ENCODE measurements at places on chromosomes 16 and 17.
A peak's percentile ranks its signal among the peaks of the same experiment; 100 is the strongest.

- DNase-seq, result no peak
Measured at GRCh38 chr16:58409316-58409973, 17.2 kb downstream of the GINS3 start.

DNA sequence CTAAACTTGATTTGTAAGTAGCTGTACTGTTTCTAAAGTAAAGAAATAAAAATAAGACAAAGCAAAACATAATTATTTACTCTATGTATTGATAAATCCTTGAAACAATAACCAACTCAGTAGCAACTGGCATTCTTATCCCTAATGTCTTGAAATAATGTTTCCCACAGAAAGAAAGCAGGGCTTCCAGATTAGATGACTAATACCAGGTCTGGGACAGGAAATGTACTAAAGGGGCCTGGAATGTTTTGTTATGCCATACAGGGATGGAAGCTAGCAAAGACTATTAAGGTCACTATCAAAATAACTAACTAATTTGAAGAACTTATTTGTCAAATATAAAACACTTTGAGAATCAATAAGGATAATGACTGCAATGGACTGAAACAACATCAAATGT lies 82.1 kb downstream of the CFDP1 start:
- DNase-seq, result no peak

DNA sequence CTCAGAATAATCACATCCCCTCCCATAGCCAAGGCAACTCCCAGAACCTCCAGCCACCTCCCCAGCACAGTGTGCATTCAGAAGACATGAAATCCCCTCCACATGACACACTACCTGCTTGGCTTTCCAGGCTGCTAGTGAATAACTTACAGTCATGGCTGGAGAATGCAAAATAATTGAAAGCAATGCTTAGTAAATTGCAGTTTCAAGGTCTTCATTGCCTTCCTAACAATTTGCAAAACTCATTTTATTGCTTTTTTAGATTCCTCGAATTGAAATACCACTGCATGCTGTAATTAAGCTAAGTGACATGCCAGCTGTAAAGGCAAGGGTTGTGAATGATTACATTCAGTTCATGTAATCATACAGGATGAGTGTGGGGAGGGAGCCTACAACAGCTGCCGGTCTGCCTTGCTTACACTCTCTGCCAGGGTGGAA lies 29.0 kb upstream of the HOXB13 start:
- no peak for DNase-seq

DNA sequence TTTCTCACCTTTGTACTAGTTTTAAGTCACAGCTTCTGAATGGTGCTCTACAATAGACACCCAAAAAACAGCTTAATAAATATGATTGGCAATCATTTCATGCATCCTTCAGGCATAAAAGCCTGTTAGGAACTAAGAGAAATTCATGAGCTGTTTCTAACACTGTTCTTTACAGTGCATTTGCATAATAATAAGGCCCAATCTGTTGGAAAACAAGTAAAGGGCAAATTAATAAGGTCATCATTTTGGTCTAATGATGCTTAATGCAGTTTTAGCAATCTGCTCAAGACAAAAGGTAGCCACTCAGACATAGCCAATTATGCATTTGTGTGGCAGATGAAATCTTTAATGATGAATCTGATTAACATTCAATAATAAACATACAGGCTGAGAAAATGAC lies 55.5 kb upstream of the NACA2 start:
- no peak for DNase-seq

- DNase-seq, result no peak
Measured at GRCh38 chr16:56710181-56710737, 19.7 kb upstream of the NUP93 start.

GRCh38 chr16:84475643-84476240 lies 28.7 kb downstream of the MEAK7 start:
- no peak for DNase-seq

- no peak for DNase-seq
Measured at GRCh38 chr16:1006781-1007180, 25.2 kb downstream of the SOX8 start.

DNA sequence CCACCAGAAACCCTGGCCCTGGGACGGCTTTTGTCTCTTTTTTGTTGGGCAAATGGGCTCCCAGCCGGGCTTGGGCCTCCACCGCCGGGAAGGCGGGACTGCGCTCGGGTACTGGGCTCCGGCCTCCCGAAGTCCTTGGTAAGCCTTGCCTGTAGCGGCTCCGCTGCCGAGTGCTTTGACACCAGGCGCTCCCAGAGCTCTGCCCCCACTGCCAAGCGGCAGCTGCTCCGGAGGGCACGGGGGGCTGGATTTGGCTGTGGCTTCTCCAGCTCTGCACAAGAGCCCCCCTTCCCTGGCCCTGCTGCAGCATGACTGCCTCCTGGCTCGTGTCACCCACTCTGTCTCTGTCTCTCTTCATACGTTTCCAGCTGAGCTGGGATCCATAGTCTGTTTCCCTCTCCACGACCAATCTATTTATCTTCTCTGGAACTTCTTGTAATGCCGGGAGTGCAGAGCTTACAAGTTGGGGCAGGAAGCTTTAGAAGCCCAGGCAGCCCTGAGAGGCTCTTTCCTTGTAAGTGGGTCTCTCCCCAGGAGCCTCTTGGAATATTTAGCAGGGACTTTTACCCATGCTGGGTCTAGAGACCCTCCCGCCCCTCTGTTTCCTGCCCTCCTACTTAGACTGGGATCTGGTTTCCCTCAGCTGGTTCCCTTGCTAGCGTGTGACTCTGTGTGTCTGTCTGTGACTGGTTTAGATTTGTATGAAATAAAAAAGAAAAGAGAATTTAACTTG lies 246.9 kb upstream of the GSE1 start:
- no peak for DNase-seq

DNA sequence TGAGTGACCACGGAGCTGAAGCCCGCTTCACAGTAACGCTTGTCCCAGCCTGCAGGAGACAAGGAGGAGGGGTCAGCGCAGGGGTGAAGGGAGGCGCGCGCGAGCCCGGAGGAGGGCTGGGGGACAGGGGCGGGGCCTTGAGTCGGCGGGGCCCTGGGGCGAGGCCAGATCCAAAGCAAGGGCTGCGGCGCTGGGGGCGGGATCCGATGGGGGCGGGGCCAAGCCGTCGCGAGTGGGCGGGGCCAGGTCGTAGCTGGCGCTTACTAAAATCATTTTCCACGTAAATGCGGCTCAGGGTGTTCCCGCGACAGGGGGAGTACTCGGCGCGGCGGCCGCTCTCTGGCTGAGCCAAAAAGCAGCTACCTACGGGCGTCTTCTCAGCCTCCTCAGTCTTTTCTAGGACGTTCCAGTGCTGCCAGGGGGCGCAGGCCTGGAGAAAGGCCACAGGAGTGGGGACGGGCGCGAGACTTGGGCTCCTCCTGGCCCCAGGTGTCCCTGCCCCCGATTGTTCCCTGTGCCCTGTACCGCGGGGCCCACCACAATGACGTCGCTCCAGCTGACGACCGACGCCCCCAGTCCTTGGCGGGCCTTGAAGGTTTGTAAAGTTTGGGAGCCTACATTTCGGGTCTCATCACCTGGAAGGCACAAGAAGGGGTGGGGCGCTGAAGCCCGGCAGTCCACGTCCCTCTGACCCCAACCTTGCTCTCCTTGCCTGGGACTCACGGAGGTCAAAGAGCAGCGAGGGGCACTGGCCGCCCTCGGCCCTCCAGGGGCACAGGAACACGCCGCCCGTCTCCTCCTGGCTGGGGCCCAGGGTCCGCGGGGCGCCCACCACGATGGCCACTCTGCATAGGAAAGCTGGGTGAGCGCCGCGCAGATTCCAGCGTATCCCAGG lies 3.9 kb downstream of the ITGA2B start:
- DNase-seq, result peak; percentile 44

- DNase-seq, result no peak
Measured at GRCh38 chr16:48413272-48413671, 28.1 kb upstream of the SIAH1 start.

DNA sequence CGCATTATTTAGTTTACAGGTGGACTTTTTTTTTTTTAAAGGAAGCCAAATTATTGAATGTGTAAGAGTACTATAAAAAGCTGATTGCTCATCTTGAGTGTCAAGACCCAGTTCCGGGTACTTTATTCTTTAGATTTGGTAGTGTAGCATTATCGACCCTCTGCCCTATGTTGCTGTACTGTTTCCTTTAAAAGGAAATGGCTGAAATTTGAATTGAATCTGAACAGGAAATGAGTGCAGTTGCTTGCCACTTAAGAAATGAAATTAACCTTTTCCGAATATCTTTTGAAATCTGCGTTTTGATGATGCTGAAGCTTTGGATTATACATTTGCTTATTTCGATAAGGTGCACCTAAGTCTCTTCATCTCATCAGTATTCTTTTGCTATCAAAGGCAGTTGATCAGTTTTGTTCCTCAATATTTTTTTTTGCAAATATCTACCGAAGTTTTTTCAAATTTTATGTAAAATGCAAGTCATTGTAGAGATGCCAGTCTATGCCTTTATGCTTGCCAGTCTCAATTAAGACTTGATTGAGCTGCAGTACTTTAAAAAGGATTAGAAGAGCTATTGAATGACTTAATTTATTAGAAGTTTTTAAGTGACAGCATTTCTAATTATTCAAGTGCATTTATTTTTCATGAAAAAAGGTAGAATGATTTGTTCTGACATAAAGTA lies 1.8 kb downstream of the GGNBP2 start:
- no peak for DNase-seq

- no peak for DNase-seq
Measured at GRCh38 chr17:3531266-3532101, 26.1 kb downstream of the TRPV3 start.
